Stimulated activated CD4-positive, alpha-beta T cell treated with anti-CD3 and anti-CD28 coated beads, Interleukin-2, amount 100 ng/mL, for 24 hours (primary cell): ENCODE measurements at places on chromosomes 1 and 21.

DNA sequence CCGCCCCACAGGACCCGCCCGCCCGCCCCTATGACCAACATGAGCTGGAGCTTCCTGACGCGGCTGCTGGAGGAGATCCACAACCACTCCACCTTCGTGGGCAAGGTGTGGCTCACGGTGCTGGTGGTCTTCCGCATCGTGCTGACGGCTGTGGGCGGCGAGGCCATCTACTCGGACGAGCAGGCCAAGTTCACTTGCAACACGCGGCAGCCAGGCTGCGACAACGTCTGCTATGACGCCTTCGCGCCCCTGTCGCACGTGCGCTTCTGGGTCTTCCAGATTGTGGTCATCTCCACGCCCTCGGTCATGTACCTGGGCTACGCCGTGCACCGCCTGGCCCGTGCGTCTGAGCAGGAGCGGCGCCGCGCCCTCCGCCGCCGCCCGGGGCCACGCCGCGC lies 7.9 kb upstream of the IBA57 start:
- no peak for DNase-seq

GRCh38 chr1:47389731-47390130 lies 26.4 kb upstream of the FOXE3 start:
- DNase-seq = no peak

DNA sequence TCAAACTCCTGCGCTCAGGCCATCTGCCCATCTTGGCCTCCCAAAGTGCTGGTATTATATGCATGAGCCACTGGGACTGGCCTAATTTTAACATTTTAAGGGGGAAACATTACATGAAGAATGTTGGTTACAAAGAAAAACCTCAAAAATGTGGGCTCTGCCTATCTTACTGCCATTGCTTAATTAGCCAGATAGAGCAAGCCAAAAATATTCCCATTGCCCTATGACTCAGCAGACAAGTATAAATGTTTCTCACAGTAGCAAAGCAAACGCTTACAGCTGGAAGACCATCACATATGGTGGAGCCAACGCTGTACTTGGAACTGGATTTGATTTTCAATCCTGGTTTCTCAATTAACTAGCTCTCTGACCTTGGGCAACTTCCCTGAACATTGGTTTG lies 502.0 kb downstream of the SMYD3 start:
- DNase-seq = no peak

- DNase-seq = no peak
These were observed 37.9 kb downstream of the PABPC4 start for GRCh38 chr1:39538531-39539251.

DNA sequence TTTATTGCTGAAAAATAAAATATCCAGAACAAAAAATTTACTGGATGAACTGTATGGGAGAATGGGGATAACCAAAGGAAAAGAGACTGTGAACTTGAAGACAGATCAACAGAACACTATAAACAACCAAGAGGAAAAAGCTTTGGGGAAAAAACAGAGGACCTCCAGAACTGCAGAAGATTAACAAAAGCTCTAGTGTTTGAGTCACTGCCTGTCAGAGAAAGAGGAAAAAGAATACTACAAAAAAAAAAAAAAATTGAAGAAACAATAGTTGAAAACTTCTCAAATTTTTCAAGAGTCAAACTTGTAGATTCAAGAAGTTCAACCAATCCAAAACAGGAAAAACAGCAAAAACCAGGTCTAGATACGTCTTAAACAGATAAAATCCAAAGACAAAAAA lies 44.3 kb downstream of the ARHGAP29 start:
- DNase-seq = no peak

DNA sequence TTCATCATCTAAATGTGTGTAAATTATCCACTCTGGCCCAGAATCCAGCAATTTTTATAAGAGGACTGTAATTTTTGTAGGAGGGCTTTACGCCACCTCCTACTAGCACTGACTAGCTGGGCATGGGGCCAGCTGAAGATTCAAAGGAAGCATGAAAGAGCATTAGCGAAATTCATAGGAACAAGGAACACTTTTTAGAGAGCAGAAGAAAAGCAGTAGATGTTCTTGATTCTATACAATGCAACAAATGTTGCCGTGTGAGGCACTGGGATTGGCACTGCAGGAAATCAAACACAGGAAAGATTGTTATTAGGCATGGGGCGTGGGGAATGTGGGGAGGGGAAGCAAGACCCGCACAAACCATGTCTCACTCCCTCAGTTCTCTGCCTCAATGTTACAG lies 58.4 kb upstream of the PARP1 start:
- no peak for DNase-seq

DNA sequence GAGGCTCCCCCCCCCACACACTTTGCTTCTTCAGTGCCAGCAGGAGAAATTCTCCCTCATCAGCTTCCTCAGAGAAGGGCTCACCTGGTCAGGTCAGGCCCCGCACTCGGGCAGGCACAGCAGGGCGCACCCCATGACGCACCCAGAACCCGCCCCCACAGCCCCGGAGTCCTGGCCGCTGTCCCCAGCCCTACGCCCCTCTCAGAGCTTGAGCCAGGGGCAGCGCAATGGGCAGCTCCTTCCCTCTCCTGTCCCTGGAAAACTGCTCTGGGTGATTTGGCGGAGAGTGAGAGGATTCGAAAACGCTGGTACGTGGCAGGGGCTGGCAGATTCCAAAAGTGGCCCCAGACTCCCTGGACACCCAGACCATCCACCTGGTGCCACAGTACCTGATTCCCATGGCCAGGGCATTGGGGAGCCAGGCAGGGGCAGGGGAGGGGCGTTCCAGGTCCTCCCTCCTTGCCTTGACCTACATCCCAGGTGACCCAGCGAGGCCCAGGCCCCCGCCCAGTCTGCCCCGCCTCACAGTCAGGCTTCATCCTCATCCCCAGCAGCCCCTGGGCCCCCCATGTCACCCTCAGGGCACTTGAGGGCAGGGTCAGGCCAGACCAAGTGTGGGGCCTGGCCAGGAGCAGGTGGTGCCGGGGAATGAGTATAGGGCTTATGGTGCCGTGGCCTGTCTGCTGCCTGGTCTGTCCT lies 23.7 kb downstream of the RRP1 start:
- DNase-seq = no peak

DNA sequence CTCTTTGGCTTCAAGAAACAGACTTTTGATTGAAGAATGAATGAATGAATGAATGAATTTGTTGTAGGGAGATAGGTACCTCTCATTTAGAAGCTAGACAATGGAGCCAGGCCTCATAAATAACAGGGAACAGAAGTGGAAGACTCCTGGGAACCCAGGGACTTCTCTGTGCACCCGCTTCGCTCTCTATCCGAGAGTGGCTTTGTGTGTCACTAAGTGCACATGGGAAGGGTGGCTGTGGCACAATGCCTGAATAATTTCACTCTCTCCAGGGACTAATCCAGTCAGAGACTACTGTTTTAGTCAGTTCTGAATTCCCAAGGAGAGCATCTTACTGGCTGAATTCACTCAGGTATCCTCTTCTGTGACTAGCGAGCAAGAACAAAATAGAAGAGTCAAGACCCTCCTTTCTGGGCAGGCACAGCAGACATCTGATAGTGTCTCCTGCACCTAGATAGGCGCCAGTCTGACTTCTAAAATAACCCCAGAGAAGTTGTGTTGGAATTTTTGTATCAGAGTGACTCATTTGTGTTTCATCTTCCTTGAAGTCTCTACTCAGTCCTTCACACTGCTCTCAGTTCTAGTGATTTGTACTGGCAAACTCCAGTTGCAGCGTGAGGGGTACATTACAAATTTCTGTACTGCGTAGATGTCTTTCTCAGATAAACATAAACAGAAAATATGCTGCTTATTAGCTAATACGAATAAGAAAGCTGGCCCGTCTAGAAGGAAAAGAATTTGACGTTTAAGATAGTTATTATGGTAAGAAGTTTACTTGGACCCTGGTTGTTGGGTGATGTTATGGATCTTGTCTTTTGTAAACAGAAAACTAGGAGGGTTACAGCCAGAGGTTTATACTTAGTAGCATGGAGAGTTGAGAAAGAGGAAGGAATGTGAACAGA lies 34.0 kb downstream of the BACH1 start:
- DNase-seq = no peak

DNA sequence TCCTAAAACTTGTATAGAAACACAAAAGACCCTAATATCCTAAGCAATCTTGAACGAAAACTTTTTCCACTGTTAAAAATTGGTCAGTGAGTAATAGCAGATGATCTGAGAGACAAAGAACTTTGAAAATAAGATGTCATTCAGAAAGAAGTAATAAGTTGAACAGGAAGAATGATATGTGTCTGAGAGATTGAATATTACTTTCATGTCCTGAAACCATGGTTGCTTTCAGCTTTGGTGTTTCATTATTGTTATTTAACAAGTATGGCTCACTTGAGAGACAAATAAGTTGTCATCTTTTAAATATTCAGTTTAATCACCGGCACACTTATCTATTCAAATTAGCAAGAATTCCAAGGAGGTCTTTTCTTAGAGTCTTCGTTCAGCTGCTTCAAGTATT lies 11.4 kb downstream of the PRKACB start:
- DNase-seq = no peak

GRCh38 chr1:41637367-41637766 lies 152.9 kb upstream of the EDN2 start:
- DNase-seq = no peak

DNA sequence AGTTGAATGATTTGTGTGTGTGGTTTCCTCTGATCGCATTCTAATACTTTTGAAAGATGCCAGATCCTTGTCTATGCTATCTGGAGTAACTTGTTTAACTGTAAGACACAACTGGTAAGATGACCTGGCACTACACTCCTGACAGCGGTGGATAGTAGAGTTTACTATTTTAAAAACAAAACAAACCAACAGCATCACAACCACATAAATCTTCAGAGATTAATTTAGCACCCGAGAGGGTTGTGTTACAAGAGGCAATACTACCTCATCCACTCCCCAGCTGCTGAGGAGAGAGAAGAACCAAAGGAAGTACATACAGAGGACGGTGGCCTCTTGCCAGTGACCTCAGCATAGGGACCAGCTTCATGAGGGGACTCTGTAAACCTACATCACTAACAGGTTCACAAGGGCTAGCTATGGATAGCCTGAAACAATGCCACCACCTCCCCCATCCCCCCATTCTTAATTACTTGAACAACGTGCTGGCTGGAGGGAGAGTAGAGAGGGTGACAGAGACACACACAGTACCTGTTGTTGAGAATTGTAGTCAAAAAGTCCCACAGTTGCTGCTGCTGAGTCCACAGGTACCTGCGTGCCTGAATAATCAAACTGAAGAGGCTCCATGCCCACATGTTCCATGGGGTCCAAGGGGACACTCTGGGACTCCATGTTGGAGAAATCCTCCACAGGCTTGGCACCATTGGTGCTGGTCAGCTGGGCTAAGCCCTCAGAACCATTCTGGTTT lies 73.5 kb downstream of the PUM1 start:
- DNase-seq = no peak

GRCh38 chr1:176110203-176110602 lies 96.9 kb downstream of the COP1 start:
- DNase-seq = no peak

- DNase-seq = no peak
These were observed 724.6 kb upstream of the ADAMTS5 start for GRCh38 chr21:27691516-27691915.

- no peak for DNase-seq
These were observed 124.2 kb upstream of the IFFO2 start for GRCh38 chr1:19080721-19081120.

GRCh38 chr21:36699546-36700294 lies 805 bp downstream of the SIM2 start:
- DNase-seq = no peak

DNA sequence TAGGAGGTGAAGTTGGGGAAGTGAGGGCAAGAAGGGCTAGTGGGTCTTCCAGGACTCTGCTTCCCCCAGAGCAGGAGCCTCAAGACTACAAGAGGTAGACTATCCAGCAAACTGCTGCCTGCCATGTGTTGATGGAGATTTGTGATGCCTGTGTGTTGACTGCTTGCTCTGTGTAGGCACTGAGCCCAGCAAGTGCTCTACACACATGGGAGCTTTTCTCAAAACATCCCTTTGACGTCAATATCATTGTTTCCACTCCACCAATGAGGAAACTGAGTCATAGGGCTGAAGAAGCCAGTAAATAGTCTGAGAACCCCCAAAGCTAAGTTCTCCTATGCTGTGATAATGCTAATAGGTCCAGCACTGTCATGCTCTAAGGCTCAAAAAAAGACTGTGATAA lies 207.2 kb upstream of the NFIA start:
- no peak for DNase-seq
